ENCODE measurements at places on chromosomes 6 and 20.

DNA sequence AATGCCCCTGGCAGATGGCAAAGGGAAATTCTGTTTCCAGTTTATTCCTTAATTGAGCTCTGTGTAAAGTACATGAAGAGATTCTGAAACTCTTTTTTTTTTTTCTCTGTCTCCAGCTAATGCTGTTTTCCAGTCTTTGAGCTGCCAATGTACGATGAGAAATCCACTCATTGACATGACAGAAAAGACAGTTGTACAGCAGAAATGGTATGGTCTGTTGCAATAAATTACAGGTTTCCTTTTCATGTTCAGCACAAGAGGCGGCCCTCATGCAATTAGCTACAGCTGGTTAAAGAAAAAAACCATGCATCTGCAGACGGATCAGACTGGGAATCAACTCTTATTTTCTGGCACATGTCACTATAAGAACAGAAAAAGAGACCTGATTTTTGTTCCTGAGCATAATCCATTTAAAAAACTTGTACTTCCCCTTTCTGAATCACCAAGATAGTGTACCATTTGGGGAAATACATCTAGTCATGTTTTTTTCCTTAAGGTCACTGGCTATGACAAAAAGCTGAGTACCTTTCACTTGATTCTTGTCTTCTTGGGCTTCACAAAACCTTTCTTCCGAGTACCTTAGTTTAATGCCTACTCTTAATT is 289.8 kb upstream of the PREP start:
- DNase-seq, result peak; percentile 14

DNA sequence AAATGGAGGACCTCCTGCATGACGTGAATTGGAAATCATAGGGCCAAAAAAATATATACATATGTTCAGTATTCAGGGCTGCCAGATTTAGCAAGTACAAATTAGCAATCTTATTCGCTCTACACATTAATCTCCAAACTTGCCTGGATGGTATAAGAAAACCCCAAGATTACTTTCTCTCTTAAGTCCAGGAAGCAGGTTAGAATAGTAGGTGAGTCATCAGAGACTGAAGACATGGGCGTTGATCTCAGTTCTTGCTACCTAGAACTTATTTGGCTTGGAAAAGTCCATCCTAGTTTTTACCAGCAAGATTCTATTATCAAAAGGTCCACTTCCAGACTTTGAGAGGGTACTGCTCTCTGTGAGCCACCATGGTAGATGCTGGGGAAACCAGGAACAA is 47.4 kb downstream of the GPR63 start:
- DNase-seq, result no peak

GRCh38 chr6:74087899-74088298 is 391.9 kb downstream of the CD109 start:
- peak; percentile 66 for DNase-seq

DNA sequence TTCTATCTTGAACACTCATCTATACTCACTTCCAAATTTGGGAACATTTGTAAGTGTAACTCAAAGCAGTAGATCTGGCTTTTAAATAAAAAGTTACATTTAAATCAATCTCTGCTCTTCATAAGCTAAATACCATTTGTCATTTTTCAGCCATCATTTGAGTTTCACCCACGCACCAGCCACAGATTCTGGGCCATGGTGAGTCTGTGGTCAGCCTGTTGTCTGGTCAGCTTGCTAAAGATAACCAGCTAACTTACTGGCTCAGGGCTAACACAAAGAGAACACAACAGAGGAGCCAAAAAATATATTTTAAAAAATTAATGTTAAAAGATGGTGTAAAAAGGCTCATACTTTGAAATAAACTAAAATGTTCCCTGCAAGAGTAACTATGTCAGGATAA is 181.3 kb downstream of the KIF6 start:
- no peak for DNase-seq

GRCh38 chr6:12178521-12178920 is 111.6 kb upstream of the EDN1 start:
- DNase-seq, result no peak

GRCh38 chr20:59564171-59564570 is 40.2 kb upstream of the PHACTR3 start:
- no peak for DNase-seq

DNA sequence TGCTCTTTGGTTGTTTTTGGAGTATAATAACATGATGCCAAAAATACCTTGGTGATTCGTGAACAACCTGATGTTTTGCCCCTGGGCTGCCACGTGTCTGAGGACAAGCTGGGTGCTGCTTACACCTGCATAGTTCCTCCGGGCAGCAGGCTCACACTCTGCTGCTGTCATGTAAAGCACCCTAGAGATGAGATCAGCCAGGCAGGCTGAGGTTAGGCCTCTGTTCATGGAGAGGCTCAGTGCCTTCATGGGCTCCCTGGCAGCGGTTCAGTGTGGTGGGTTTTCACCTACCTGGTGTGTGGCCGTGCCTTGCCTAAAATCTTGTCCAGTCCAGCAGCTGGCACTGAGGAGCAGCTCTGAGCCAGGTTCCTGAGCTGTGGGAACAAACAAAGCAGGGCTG is 60.1 kb upstream of the TAGAP start:
- DNase-seq, result no peak

DNA sequence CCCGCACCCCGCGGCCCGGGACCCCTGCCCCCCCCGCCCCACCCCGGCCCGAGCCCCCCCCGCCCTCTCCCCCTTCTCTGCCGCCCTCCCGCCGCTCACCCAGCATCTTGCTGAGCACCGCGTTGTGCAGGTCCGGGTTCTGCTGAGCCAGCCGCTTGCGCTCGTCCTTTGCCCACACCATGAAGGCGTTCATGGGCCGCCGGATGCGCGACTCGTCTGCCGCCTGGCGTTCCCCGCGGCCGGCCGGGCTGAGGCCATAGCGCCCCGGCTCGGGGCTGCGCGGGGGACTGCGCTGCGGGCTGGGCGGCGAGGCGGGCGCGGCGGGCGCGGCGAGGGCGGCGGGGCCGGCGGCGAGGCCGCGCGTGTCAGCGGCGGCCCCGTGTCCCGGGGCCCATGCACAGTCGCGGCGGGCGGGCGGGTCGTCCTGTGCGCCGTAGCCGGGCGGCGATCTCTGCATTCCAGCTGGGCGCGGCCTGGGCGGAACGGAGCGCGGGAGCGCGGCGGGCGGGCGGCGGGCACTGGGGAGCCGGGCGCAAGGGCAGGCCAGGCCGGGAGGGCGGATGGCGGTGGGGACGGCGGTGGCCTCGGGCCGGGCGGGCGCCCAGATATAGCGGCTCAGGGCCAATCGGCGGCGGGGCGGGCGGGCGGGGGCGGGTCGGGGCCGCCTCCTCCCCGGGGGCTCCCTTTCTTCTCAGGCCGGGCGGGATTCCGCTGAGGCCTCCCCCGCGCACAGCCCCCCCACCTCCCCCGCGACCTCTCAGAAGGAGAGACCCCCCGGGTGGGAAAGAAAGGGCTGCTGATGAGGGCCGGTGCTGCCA is at the start of gene SOX18:
TSS of gene SOX18 (minus strand) at position 580 of the 818 bp plus-strand sequence. CDS start at position 457, 123 bp downstream.
- peak; percentile 19 for DNase-seq

- DNase-seq, result no peak
Measured at GRCh38 chr20:19405958-19406357, 193.5 kb downstream of the SLC24A3 start.

DNA sequence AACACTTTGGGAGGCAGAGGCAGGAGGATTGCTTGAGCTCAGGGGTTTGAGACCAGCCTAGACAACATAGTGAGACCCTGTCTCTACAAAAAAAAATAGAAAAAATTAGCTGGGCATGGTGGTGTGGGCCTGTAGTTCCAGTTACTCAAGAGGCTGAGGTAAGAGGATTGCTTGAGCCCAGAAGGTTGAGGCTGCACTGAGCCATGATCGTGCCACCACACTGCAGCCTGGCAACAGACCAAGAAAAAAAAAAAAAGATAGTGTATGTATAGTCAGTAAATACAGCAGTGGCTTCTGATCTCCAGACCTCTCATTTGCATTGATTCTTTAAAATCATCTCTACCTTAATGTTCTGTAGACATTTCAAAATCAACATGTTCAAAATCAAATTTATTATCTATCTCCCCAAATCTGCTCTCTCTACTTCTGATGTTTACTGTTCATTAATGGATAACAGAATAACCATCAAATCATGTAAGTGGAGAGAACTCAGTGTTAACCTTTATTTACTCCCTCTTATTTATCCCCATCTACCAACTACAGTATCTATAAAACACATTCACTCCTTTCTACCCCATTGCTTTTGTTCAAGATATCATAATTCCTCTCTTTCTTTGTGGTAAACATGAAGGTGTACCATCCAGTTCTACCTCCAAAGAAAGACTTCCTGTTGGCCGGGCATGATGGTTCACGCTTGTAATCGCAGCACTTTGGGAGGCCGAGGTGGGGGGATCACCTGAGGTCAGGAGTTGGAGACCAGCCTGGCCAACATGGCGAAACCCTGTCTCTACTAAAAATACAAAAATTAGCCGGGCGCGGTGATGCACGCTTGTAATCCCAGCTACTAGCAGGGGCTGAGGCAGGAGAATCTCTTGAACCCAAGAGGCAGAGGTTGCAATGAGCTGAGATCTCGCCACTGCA is 7.7 kb downstream of the PROCR start:
- no peak for DNase-seq

DNA sequence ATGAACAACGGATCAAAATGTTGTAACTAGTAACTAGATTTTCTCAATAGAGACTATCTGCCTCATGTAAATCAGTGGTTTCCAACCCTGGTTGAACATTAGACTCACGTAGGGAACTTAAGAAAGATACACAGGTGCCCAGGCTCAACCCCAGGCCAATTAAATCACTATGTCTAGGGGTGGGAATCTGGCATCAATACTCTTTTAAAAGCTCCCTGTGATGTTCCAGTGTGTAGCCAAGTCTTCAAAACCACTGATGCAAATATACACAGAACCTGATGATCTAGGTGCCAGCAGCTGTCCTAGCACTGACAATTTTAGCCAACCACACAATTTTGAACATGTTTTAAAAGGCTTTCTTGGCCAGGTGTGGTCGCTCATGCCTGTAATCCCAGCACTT is 128.7 kb downstream of the TBC1D32 start:
- no peak for DNase-seq

DNA sequence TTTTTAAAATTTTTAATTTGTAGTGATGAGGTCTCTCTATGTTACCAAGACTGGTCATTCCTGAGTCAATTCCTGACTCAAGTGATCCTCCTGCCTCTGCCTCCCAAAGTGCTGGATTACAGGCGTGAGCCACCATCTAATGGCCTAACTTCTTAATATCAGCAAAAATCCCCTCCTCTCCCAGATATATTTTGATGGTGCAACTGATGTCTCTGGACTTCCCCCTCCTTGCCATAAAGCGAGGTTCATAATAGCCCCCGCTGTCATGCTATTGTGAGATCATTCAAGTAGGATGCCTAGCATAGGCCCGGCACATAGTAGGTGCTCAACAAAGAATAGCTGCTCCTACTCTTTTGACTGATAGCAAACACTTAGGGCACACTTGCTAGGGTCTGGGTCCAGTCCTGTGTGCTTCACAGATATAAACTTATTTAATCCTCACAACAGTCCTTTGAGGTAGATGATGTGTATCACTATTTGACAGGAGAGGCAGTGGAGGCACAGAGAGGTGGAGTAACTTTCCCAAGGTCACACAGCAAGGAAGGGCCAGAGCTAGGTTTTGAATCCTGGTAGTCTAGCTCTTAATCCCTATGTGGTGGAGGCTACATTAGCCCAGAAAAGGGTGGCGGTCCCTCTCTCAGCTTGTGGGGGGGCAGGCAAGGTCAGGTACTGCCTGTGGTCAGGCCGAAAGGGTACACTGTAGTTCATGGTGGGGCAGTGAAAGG is 14.6 kb downstream of the SRC start:
- no peak for DNase-seq

GRCh38 chr6:43742931-43743632 is 26.9 kb upstream of the VEGFA start:
- DNase-seq, result no peak

GRCh38 chr6:135703621-135704020 is 147.9 kb upstream of the PDE7B start:
- DNase-seq, result no peak

DNA sequence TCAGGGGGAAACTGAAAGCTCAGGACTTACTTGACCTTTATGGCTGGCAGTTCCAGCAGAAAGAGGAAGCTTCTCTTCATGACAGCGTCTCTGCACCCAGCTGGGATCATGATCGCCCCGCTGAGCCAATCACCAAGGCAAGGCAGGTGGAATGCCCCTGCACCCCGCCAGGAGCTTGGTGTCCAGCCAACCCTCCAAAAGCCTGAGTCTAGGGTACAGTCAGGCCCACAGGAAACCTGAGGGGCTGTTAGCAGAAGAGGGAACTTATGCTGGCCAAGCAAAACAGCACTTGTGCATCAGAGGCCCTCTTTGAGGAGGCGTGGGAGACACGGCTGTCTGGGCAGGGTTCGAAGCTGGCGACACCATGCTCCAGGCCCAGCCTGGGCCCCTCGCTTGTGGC is 188.3 kb upstream of the GMDS start:
- no peak for DNase-seq

- peak; percentile 16 for DNase-seq
Measured at GRCh38 chr6:79810185-79810705, 137.1 kb downstream of the ELOVL4 start.

GRCh38 chr20:47723322-47723721 is 62.0 kb downstream of the SULF2 start:
- DNase-seq, result no peak

DNA sequence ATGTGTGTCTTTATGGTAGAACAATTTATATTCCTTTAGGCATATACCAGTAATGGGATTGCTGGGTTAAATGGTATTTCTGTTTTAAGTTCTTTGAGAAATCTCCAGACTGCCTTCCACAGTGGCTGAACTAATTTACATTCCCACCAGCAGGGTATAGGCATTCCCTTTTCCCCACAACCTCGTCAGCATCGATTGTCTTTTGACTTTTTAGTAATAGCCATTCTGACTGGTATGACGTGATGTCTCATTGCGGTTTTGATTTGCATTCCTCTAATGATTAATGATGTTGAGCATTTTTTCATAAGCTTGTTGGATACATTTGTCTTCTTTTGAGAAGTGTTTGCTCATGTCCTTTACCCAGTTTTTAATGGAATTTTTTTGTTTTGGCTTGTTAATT is 5.3 kb upstream of the TASP1 start:
- DNase-seq, result peak; percentile 74

GRCh38 chr6:85751374-85752055 is 108.8 kb upstream of the SYNCRIP start:
- DNase-seq, result no peak

DNA sequence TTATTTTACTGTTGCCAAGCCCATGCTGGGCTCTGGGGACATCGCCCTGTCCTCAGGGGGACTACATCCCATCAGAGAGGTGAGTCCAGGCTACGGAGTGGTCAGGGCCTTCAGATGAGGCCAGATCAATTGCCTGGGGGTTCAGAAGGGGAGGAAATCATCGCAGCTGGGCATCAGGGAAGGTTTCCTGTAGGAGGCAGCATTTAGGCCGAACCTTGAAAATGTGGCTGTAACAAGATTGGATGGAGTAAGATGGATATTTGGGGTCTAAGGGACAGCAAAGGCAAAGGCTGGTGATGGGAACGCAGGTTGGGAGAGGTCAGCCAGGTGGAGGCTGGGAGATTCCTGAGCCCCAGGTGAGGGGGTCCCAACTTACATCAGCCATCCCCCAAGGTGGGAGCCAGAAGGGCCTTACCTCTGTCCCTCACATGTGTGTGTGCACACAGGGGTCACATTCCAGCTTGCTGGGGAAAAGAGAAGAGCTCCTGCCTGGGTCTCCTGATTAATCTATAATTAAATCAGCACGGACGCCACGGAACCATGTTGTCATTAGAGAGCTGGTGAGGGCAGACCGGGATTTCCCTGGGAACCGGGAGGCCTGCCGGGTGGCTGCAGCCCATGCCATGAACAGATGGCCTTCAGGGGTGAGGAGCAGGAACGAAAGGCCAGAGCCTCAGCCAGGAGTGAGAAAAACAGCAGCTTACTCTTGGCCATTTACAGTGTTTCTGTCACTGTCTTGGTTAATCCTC is 30.5 kb upstream of the DLGAP4 start:
- DNase-seq, result no peak

GRCh38 chr6:128345278-128345677 is 175.1 kb downstream of the PTPRK start:
- no peak for DNase-seq
